LNCaP clone FGC (cell line): ENCODE measurements at places on chromosomes 2 and 18.
A peak's percentile ranks its signal among the peaks of the same experiment; 100 is the strongest.

DNA sequence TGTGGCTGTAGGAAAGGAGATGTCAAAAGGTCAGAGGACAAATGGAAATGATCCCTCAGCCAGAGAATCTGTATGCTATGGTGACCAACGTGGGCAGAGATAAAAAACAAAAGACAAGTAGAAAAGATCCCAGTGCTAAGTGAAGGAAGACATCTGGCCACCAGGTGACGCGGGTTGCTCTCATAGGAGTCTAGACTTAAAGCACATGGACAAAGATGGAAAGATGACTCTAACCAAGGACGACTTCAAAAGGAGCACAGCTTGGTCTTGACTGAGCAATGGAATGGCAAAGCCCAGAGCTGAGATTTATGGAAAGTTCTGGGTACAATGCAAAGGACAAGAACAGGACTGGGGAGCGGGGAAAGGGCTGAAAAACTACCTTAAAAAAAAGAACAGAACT is 96.8 kb downstream of the CLIP4 start:
- no peak for DNase-seq

- peak; percentile 13 for DNase-seq
These were observed 970 bp upstream of the ADCYAP1 start for GRCh38 chr18:903701-904100.

- no peak for DNase-seq
These were observed 35.7 kb upstream of the GPR155 start for GRCh38 chr2:174522553-174522952.

GRCh38 chr2:32963941-32964340 is 17.2 kb downstream of the LTBP1 start:
- no peak for DNase-seq

DNA sequence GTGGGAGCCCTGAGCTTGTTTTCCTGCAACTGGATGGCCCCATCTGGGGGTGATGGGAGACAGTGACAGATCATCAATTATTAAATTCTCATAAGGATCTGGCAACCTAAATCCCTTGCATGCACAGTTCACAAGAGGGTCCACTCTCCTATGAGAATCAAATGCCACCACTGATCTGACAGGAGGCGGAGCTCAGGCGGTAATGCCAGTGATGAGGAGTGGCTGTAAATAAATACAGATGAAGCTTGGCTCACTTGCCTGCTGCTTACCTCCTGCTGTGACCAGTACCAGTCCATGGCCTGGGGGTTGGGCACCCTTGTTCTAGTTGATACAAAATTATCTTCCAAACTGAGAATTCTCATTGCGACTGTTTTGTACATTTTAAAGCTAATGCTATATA is 258.6 kb downstream of the CTNNA2 start:
- DNase-seq: no peak

GRCh38 chr18:79904357-79905147 is 46.9 kb downstream of the SLC66A2 start:
- no peak for DNase-seq

GRCh38 chr2:234827096-234827860 is 124.5 kb upstream of the SH3BP4 start:
- DNase-seq: no peak

DNA sequence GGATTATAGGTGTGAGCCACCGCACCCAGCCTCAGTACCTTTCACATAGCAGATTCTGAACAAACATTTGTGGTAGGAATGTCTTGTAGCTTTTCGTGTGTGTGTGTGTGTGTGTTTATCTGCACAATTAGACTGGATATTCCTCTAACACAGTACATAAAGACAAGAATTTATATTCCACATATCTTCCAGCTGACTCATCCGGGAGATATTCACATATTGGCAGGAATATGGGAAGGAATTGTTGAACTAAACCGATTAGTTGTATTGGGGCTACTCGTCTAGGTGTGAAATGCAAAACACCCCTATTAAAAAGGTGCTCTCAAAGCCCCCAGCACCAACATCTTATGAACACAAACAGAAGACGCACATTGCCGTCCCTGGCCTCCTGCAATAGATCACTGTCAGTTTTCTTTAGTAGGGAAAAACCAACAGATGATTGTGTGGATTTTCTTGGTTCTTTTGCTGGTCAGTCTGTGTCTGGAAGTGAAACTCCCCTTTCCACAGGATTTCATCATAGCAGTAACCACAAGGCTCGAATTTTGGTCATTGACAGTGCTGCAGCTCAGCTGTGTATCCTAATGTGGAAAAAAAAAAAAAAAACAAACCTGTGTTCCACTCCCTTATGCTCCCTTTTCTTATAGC is 208.5 kb upstream of the ACVR2A start:
- no peak for DNase-seq

GRCh38 chr2:225064362-225064761 is 22.1 kb upstream of the DOCK10 start:
- no peak for DNase-seq

DNA sequence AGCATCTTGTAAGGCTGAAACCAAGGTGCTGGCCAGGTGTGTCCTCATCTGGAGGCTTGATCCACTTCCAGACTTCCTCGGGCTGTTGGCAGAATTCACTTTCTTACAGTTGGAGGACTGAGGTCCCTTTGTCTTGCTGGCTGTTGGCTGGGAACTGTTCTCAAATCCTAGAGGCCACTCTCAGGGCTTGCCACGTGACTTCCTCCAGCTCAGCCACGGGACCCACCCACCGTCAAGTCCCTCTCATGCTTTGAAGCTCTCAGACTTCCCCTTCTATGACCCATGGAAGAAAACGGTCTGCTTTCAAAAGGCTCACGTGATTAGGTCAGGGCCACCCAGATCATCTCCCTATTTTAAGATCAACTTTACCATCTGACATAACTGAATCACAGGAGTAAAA is 77.1 kb downstream of the SMAD4 start:
- DNase-seq: no peak

- DNase-seq: no peak
These were observed 176.7 kb downstream of the NRP2 start for GRCh38 chr2:205858881-205859441.

DNA sequence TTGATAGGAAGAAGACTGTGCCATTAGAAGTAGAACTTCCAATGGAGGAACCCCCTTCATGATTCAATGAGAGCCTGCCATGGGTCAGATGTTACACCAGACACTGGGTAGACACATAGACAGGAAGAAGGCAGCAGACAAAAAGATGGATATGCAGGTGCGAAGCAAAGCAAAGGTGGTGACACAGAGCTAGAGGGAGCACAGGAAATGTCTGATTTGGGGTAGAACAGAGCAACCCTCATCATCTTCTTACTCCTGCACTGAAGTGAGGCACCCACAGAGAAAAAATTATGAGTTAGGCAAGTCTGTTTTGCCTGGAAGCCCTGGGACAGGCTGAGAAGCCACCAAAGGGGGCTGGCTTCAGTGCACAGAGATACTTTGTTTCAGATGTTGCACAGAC is 240.2 kb downstream of the ANAPC1 start:
- no peak for DNase-seq

DNA sequence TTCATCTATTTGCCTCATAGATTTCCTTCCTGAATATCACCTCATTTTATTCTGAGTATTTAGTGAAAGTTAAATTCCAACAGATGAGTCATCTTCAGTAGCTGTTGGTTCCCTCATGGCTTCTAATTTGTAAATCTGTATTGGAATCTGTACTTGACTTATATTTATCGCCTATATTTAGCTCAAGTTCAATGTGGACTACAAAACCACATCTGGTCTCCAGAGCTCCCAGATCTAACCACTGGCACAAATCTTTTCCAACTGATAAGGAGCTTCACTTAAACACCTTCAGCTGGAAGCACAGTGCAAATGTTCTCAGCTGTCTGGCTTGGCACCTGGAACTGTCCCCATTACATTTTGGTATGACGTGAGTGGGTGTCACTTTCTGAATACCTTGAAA is 82.8 kb upstream of the DSEL start:
- DNase-seq: no peak

DNA sequence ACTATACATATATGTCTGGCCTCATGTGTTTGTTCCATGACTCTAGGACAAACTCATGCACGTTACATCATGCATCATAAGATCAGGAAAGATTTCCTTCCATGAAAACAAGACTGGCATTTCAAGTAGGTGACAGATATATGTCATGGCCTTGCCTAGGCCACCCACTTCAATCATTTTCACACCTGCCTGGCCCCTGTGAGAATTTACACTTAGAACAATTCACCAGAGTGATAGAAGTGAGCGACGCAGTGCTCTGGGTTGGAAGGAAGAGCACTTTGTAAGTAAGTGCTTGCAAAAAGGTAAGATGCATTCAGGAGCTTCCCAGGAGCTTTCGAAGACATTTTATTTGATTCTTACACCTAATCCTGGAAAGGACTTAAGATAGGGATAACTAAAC is 39.5 kb downstream of the TMEM163 start:
- DNase-seq: no peak

GRCh38 chr2:3505771-3506170 is 13.6 kb downstream of the ADI1 start:
- DNase-seq: no peak

DNA sequence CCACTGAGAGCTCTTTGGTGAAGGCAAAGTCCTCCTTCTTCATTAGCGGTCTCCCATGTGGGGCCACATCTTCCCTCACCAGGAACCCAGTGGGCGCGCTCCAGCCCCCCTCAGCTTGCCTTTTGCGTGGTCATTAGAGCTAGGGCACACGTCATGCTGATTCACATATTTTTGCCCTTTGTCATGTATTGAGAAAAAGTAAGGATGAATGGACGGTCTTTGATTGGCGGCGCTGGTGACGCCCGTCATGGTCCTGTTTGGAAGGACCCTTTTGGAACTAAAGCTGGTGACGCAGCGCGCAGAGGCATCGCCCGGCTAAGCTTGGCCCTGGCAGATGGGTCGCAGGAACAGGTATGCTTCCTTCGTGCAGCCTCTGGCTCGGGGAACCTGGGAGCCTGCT is 3.1 kb downstream of the SLC14A1 start:
- DNase-seq: no peak

GRCh38 chr2:96618596-96619283 is 19.4 kb downstream of the KANSL3 start:
- no peak for DNase-seq

- DNase-seq: no peak
These were observed 31.9 kb downstream of the TWIST2 start for GRCh38 chr2:238879621-238880377.

- DNase-seq: no peak
These were observed 169.2 kb upstream of the GLI2 start for GRCh38 chr2:120566331-120567035.

- DNase-seq: no peak
These were observed 144.9 kb upstream of the FOSL2 start for GRCh38 chr2:28247734-28248133.

DNA sequence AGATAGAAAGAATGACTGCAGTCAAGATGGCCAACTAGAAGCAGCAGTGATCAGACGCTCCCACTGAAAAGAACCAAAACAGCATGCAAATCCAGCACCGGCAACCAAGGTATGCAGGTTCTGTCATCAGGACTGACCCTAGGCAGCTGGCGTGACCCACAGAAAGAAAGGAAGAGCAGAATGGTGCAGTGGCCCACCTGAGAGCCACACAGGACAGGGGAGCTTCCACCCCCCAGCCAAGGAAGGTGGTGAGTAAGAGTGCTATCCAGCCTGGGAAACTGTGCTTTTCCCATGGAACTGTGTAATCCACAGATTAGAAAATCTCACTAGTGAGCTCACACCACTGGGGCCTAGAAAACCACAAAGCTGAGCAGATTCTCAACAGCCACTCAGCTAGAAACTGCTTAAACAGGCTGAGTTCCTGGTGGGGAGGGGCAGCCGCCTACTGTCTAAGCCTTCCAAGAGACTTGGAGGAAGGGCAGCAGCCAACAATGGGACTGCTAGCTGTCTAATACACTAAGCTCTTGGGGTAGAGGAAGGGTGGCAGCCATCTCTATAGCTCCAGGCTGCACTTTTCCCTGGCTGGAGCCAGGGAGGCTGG is 127.9 kb downstream of the EVA1A start:
- no peak for DNase-seq

DNA sequence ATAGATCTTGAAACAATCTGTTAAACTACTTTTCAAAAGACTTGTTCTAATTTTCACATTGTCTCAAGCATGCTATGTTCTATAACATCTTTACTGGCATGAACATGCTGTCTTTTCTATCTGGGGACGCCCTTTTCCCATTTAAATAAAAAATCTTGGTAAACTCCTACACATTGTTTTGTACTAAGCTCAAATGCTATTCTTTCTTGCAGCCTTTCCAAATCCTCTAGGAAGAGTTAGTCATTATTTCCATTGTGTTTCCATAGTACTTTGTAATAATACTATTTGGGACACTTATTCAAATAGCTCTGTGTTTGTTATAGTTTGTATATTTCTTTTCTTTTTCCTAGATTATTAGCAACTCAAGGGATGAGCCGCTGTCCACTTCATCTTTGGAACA is 828.6 kb upstream of the FSHR start:
- DNase-seq: no peak

DNA sequence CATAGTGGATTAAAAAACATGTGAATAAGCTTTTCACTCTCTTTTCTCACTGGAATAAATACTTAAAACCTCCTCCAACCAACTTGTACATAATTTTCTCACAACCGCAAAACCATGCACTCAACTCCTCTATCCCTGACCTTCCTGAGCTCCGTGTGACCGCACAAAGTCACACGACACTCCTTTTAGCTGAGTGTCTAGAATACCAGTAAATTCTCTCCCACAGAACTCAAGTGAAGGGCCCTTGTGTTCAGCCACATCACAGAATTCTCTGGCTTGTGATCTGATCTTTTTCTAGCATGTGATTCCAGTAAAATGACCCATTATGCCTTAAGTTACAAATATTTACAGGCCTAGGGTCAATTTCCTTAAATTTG is 91.2 kb upstream of the ARL4C start:
- no peak for DNase-seq

- no peak for DNase-seq
These were observed 52.0 kb upstream of the CALCRL start for GRCh38 chr2:187499941-187500532.

DNA sequence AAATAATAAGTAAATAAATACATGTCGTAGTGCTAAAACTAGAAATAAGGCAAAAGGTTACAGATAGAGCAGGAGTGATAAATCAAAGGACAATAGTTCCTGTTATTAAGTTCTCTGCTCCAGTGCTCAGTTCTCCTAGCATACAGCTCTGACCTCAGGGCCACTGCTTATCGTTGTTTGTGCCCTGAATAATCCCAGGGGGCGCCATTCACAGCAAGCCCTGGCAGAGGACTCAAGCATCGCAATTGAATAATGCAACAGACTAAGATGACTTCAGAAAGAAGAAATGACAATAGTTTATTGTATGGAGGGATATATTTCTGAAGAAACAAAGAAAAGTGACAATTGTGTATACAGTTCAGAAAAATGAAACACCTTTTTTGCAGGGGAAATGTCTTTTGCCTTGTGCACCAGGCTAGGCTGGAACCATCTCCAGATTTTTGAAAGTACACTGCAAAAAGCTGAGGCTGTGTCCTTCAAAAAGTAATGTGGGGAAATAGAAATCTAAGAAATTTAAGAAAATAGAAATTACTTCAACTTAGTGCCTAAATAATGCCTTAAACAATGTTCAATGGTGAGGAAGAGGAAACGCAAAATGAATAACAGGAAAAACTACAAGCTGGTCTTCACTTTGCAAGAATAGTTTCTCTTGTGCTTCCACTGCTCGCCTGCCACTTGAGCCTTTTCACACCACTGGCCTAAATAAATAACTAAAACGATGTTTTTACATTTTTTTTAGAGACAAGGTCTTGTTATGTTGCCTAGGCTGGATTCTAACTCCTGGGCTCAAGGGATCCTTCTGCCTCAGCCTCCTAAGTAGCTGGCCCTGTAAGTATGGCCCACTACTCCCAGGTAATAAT is 19.0 kb upstream of the CCNYL1 start:
- no peak for DNase-seq
